Upper lobe of right lung (tissue), 1 donor: ENCODE measurements at places on chromosomes 4 and X.

DNA sequence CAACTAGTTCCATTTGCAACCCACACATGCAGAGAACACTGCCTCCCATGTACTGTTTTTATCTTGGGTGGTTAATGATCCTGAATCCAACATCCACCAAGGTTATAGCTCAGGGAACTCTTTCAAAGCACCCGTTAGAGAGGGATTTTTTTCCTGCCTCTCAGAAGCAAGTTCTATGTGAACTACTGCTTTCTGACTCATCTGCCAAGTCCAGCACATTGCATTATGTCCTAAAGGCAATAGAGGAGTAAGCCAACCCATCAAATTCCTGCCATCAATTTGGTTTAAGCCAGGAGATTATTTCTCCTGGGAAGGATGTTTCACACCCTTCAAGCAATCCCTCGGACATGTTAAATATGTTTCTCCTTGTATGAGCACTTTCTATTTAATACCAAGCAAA is 334.5 kb downstream of the GASK1B start:
- H3K27me3 ChIP-seq: no peaks in the 10 kb centered on the region
- DNase-seq: no peak
- H3K4me1 ChIP-seq: no peaks in the 10 kb centered on the region
- no peak overlapping the region for H3K27ac ChIP-seq
- H3K36me3 ChIP-seq: no peaks in the 10 kb centered on the region

DNA sequence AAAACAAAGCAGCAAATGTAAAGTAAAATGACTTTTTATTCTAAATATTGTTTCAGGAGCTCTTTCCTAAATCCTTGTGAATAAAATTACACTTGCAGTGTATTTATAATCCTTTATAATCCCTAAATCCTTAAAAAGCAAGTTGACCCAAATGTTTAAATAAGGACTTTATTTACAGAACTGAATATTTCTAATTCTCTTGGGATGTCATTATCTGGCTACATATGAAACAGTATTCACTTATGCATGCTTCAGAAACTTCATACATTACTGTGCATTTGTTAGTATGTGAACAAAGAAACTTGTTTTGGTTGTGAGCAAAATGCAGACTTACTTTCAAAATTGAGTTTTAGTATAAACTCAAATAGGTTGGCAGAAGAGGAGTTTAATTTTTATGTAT is 49.2 kb downstream of the PTTG2 start:
- no peaks in the 10 kb centered on the region for H3K27me3 ChIP-seq
- H3K36me3 ChIP-seq: no peaks in the 10 kb centered on the region
- no peak for DNase-seq
- H3K27ac ChIP-seq: no peak overlapping the region
- H3K4me1 ChIP-seq: no peaks in the 10 kb centered on the region

GRCh38 chr4:55437356-55437796 is 41.6 kb downstream of the TMEM165 start:
- no peak for DNase-seq
- H3K4me1 ChIP-seq: peaks cover 6% of the 10 kb centered on the region
- no peak overlapping the region for H3K4me3 ChIP-seq
- no peak overlapping the region for H3K27ac ChIP-seq
- peaks cover 69% of the 10 kb centered on the region for H3K36me3 ChIP-seq

GRCh38 chr4:122584519-122584918 is 36.3 kb downstream of the IL21 start:
- no peaks in the 10 kb centered on the region for H3K36me3 ChIP-seq
- H3K27ac ChIP-seq: no peak overlapping the region
- no peaks in the 10 kb centered on the region for H3K4me1 ChIP-seq
- no peak for DNase-seq
- no peaks in the 10 kb centered on the region for H3K27me3 ChIP-seq
- no peak overlapping the region for H3K4me3 ChIP-seq

DNA sequence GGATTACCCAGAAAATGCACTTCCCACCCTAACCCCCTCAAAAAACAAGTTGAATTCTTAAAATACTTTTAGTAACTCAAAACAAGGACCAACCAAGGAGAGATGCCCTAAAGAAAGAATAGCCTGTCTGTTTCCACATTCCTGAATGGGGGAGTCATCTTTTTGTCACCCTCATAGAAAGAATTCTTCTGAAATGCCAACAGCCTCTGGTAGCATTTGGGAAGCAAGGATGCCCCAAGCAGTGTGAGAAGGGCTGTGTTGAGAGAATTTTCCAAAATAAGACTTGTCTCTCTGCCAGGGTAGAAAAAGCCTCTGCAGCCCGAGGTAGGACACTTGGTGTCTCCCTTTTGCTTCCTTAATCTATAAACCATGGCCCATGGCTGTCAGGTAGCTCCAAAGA is 173.1 kb upstream of the VCX3A start:
- no peak overlapping the region for H3K27ac ChIP-seq
- DNase-seq: no peak
- H3K4me3 ChIP-seq: no peak overlapping the region
- H3K36me3 ChIP-seq: no peaks in the 10 kb centered on the region
